GDM1 (cell line): ENCODE measurements at places on chromosomes 7 and 10.

- DNase-seq = no peak
Observed at GRCh38 chr10:71969929-71970328, 5.7 kb downstream of the CHST3 start.

GRCh38 chr10:72814099-72814790, 79.3 kb upstream of the OIT3 start:
- DNase-seq = no peak

DNA sequence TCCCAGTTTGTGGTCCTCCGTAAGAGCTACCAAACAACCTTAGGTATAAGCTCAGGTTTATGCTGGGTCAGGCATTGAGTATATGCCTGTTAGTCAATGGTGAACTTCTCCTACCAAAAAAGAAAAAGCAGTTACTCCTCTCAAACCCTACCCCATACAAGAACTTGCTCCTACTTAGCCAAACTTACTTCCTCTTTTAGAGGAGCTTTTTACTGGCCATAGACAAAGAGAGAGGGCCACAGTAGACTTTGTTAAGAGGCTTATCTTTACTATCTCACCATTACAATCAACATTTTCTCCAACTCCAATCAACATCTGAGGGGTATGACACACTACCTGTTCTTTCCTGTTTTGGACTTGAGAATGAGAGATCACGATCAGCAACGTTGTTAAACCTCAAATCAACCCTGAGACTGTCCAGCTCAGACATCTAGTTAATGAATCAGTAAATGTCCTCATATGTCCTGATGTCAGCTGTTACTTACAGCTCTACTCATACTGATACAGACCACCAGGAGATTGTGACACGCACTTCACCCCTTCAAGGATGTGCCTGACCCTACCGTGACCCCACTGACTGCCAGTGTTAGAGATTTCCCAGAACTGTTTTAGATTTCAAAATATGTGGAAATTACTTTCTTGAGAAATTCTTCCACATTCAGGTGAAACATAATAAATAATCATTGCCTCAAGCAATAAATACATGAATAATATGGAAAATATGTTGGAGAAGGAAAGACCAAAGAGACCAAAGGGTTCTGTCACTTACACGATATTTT, 18.4 kb upstream of the CCDC71L start:
- DNase-seq = no peak

DNA sequence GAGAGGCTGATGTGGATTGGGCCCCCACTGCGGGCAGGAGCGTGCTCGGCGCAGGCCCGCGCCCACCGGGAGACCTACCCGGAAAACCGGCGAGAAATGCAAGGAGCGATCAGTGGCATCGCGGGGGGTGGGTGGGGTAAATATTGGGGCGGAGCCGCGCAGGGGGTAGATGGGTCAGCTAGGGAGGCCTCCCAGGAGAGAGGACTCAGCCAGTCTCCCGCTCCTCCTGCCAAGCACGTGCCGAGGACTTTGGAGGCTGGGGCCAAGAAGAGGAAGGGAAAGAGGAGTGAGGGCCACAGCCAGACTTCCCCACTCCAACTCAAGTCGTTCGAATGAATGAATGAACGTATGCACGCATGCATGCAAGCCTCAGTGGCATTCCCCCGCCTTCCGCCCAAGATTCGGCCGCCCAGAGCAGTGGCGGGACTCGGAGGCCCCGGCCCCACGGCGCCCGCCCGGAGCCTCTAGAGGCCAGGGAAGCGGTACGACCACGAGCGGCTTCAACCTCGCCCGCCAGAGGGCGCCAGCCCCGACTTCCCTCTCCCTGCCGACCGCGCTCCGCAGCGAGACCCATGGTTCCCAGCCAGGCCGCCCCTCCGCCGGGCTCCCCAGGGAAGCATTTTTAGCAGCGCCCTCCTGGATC, 3.6 kb downstream of the NPM3 start:
- DNase-seq = no peak

- DNase-seq = no peak
Observed at GRCh38 chr7:34362621-34363020, 295.4 kb upstream of the NPSR1 start.
